ENCODE measurements at places on chromosomes 6 and 20.

DNA sequence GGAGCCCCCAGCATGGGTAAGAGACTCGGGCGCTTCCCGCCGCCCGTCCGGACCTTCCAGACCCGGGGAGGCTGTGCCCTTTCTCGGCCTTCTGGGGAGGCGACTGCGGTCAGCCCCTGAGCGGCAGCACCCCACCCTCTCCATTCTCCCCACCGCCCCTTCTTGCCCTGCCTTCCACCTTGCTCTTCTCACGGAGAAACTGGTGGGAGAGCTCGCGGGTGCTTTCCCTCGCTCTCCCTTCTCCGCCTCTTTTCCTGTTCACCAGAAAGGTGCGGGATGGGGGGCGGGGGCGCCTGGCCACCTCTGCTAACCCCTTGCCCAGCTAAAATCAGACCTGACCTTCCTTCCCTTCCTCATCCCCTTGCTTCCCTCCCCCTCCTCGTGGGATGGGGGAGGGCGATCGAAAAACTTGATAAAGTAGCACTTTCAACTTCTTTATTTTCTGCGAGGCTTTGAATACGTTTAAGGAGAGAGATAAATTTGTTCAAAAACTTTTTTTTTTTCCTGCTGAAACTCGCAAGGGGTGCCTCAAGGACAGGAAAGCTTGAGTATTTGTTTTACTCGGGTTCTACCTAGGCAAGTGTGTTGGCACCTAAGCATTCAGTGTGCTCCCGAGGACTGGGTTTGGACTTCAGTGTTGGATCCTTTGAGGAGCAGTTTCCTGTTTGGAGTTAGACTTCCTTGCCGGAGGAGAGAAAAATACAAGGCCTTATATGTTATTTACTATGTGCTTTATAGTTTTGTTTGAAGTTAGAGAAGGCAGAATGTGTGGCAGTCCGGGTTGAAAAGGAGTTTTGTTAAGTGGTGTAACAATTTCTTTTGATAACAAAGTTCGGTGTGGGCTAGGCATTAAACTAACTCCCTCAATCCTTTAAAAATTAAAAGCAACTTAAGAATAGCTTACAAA lies 897 bp downstream of the CD2AP start:
- DNase-seq, result no peak

DNA sequence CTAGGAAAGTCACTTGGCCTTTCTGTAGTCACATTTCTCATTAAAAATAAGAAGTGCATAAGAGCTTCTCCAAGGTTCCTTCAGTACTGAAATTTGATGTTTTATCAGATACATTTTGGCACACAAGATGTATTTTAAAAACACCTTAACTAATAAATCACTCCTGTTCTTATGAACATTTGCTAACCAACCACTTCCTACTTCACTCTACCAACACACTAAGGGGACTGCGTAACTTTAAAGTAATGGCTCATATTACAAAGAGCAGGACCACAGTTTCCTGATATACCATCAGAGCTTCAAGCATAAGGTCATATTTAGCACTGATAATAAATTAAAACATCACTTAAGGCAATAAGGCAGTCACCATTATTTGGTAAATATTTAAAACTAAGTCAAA lies 104.4 kb downstream of the RALGAPA2 start:
- DNase-seq, result no peak

- DNase-seq, result no peak
Observed at GRCh38 chr6:149037051-149037671, 280.4 kb upstream of the TAB2 start.

GRCh38 chr6:43916924-43917877 lies 147.2 kb downstream of the VEGFA start:
- no peak for DNase-seq

GRCh38 chr6:51619042-51619799 lies 468.2 kb downstream of the PKHD1 start:
- DNase-seq, result no peak

- DNase-seq, result no peak
Observed at GRCh38 chr20:48308232-48308781, 519.5 kb downstream of the PREX1 start.

GRCh38 chr6:88371480-88371879 lies 205.3 kb upstream of the CNR1 start:
- DNase-seq, result no peak

DNA sequence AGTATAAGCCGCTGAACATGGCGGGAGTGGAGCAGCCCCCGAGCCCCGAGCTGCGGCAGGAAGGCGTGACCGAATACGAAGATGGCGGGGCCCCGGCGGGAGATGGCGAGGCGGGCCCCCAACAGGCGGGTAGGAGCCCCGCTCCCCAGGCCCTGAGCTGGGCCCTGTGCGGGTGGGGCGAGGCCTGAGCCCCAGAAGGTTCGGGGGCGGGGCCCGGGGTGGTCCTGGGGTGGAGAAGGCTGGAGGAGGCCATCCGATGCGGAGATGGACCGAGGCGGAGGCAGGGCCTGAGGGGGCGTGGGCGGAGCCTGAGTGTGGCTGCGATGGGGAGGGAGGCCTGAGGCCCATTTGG lies 7.1 kb downstream of the L3MBTL1 start:
- DNase-seq, result no peak

GRCh38 chr6:164832410-164832809 lies 477.0 kb downstream of the C6orf118 start:
- no peak for DNase-seq

DNA sequence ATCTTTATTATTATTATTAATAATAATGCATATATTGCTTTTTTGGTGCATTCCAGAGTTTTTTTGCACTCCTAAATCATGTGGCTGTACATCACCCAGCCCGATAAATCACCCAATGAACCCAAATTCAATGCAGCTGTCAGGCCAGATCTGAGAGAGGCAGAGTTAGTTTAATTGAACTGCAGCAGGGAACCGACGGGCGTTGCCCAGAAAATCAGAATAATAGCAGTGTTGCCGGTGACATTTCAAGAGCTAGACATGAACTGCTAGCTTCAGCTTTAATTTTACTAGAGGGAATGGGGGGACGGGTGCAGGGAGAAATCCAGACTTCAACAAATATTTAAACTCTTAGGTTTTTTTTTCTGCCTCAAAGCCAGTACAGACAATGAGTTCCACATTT lies 135.0 kb downstream of the CLIC5 start:
- DNase-seq, result no peak

GRCh38 chr20:40154514-40154913 lies 534.5 kb downstream of the MAFB start:
- DNase-seq, result no peak

- no peak for DNase-seq
Observed at GRCh38 chr6:148830614-148831013, 83.8 kb downstream of the UST start.

DNA sequence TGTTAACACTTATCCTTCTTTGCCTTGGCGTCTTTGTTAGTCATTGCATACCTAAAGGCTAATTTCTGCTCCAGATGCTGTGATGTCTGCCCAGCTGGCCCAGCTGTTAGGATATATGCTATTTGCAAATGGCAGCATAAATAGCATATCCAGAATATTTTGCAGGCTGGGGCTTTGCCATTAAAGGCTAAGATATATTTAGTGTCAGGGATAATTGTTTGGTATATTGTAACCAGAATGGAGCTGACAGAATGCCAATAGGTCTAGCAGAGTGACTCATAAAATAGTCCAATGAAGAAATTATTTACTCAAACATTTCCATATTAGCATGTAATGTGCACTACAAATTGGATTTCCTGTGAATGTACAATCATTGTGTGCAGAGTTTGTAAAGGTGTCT lies 584.1 kb upstream of the FLRT3 start:
- DNase-seq, result no peak

DNA sequence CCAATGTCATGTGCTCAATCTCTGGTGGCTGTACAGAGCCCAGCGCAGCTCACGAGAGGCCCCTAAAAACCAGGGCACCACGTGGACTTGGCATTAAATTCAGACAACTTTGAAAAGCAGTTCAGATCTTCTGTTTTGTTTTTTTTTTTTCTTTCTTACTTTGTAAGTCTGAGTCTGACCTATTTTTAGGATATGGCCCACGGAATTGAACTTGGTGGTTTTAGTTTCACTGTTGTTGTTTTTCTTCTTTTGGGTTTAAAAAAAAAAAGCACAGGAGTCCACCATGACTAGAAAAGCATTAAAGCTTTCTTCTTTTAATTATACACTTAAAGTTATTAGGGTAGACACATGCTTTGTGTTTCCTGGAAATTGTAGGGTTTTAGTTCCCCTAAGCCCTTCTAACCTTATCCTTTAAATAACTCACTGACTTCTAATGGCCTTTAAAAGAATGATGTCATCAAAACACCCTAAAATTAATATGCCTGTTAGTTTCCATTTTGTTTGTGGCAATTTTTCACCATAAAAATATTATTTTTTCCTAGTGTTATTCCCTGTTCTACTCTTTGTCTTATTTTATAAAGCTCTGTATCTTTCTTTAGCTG lies 48.5 kb upstream of the CCN2 start:
- DNase-seq, result no peak

- no peak for DNase-seq
Observed at GRCh38 chr6:5083813-5084359, 1.3 kb upstream of the PPP1R3G start.

GRCh38 chr6:154611241-154611640 lies 100.8 kb upstream of the CNKSR3 start:
- no peak for DNase-seq

GRCh38 chr20:49320460-49320859 lies 42.6 kb upstream of the ZNFX1 start:
- no peak for DNase-seq

DNA sequence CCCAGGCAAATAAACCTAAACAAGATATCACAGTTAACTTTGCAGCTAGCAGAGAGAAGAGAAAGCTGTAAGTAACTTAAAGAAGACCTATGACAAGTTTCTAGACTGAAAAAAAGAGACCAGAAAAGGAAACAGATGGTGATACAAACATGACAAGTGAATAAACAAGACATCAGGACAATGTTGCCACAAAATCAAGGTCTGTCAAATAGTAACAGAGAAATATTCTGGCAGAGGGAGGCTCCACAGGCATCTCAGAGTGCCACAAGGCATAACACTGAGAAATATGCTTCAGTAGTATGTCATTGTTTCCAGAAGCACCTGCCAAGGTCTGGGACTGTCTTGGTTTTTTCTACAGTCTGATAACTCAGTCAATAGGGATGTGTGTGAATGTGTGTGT lies 332.2 kb downstream of the KHDRBS2 start:
- DNase-seq, result no peak

GRCh38 chr6:157677235-157677634 lies 145.8 kb upstream of the SNX9 start:
- no peak for DNase-seq

DNA sequence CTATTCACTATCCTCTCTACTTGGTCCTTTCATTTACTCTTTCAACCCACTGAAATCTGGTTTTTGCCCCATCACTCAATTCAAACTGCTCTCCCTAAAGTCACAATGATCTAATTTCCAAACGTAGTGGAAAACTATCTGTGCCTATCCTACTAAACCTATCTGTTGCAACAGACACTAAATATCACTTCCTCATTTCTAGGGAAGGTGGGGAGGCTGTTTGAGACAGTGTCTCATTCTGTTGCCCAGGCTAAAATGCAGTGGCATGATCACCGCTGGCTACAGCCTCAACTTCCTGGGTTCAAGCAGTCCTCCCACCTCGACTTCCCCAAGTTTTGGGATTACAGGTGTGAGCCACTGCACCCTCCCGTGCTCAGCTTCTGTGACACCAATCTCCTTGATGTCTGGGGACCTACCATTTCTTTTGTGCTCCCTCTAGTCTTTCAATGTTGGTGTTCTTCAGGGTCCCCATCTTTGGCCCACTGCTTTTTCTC lies 8.8 kb downstream of the RANBP9 start:
- DNase-seq, result no peak

- no peak for DNase-seq
Observed at GRCh38 chr20:58647796-58648501, 3.1 kb upstream of the STX16 start.

Measured in activated T-cell treated with anti-CD3 and anti-CD28 coated beads, Interleukin-2, amount 50 U/mL, for 24 hours (primary cell).